ENCODE measurements at places on chromosomes 2 and 18.
A peak's percentile ranks its signal among the peaks of the same experiment; 100 is the strongest.

DNA sequence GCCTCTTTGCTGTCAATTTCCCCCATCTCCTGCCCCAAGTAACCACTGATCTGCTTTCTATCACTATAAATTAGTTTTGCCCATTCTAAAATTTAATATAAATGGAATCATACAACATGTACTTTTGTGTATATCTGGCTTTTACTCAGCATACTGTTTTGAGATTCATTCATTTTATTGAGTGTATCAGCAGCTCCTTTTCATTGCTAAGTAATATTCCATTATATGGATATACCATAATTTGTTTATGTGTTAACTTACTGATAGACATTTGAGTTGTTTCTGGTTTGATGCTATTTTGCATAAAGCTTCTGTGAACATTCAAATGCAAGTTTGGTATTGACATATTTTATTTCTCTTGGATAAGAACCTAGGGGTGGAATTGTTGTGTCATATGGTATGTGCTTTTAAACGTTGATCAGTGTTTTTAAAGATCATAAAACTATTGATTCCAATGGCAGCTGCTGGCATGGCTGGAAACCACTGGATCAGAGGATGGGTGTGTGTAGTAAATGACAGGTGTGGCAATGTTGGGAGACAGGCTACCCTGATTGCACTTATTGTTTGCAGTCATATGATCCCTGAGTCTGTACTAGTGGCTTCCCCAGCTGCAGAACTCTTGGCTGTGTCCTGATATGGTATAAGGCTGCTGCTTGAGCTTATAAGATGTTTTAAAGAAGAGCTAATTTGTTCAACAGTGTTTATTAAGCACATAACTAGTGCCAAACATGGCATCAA, 75.3 kb downstream of the CYP1B1 start:
- DNase-seq, result no peak

- no peak for DNase-seq
These were observed 206.0 kb upstream of the PARD3B start for GRCh38 chr2:204339212-204339715.

- DNase-seq, result no peak
These were observed 417.9 kb downstream of the NRXN1 start for GRCh38 chr2:50614056-50614455.

DNA sequence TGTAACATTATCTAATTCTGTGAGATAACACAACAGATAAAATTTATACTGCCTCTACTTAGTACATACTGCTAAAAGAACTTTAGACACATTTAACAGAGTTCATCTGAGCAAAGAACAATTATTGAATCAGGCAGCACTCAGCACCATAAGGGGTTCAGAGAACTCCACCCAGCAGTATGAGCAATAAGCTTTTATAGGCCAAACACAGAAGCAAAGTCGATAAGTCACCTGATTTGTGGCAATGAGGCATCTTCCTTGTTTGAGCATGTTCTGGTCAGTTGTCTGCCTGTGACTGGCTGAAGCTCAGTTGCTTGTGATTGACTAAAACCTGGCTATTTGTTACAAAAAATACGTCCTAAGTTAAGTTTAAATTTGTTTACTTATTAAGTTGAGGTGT, 746.1 kb upstream of the DDX18 start:
- DNase-seq, result no peak

DNA sequence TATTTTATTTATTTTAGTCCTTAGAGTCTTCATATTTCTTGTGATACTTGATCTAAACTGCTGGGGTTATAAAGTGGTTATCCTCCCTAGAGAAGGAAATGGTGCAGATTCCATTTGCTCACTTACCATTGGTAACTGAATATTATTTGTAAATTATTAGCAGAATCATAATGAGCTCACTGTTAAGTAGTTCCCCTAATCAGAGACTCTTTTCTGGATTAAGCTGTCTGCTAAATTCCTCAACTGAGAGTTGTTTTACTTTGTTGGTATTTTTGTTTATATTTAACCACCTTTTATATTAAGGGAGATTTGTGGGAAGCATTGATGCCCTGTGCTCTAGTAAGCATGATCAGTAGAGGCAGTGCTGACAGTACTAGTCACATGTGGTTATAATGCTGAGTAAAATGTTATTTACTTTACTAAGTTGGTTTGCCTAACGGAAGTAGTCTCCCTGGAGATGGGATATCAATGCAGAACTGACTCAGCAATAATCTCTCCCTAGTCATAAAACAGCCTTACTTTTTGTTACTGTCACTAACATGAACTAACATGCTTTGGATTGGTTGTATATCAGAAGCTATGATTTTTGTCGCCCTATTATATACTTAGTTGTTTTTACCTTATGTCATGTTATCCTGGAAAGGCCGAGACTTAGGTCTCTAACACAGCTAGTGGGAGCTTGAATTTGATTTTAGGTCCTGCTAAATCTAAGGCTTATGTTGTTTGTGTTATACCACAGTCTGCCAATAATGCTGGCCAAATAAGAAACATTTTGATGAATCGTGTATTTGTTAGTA, 166.7 kb downstream of the MCFD2 start:
- DNase-seq, result peak; percentile 15

DNA sequence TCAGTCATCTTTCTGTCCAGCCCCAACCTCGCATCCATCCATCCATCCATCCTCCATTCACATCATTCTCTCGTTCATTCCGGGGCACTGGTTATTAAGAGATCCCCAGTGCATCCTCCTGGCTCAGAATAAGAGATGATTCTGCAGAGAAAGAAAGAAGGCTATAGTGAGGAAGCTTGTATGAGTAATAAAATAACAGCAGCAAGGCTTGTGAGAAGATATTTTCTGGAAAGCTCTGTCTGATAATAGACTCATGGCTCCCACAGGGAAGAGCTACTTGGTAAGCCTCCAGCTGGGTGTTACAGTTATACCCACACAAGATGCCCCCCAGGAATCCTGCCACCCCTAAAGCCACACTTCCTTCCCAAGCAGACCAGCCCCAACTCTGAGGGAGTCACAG, 143.2 kb downstream of the MTCL1 start:
- DNase-seq, result no peak

- no peak for DNase-seq
These were observed 125.3 kb downstream of the COL4A4 start for GRCh38 chr2:227038550-227039189.

DNA sequence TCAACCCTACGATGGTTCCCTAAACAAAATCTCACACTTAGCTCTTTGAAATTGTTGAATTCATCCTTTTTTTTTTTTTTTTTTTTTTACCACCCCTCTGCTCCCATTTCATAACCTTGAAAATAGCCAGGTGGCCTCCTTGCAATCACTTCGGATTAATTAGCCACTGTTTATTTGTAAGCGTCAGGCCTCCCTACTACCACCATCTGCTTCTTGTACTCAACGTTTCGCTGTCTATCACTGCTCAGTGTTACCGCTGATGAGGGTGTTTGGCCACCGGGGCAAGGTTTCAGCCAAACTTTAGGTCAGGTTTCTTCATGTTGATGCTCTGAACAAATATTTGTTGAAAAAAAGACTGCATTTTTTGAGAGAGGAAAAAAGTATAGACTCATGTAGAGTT, 183.2 kb downstream of the EPHA4 start:
- no peak for DNase-seq

DNA sequence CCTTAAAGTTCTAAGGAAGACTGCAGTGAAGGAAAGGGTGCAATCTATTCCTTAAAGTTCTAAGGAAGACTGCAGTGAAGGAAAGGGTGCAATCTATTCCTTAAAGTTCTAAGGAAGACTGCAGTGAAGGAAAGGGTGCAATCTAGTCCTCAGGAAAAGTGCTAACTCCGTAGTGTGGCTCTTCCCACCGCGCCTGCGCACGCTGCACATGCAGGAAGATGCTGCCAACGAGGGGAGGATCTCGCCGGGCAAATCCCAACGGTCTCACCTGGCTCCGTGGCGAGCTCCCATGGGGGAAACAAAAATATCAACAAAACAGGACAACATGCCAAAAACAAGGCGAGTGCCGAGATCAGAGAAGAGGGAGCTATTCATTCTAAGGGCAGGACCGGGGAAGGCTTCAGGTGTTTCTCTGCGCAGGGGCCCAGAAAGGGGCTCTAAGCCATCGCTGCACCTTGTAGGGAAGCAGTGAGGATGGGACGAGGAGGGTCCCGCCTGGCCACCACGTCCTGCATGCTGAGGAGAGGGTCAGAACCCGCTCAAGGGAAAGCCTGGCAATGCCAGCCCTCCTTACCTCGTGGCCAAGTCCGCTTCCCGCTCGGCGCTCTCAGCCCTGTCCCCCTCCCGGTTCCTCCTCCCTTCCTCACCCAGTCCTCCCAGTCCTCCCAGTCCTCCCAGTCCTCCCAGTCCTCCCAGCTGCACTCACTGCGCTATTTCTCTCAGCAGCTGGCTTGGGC, 24.5 kb downstream of the TIMM21 start:
- DNase-seq, result no peak

- no peak for DNase-seq
These were observed 100.5 kb upstream of the LMAN1 start for GRCh38 chr18:59459369-59460071.

- DNase-seq, result peak; percentile 84
These were observed 16.7 kb downstream of the IL1F10 start for GRCh38 chr2:113084249-113085000.

DNA sequence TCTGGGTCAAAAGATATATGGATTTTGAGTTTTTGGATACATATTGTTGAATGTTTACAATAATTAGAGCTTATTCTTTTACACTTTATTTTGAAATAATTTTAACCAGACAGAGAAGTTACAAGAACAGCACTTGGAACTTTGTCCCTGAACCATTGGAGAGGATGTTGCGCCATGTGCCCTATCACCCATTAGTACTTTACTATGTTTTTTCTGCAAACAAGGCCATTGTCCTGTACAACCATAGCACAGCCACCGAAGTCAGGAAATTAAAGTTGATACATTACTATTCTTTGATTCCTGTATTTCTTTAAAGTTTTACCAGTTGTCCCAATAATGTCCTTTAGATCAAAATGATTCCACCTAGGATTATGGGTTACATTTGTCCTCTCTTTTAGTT, 188.8 kb downstream of the ACKR3 start:
- DNase-seq, result no peak

DNA sequence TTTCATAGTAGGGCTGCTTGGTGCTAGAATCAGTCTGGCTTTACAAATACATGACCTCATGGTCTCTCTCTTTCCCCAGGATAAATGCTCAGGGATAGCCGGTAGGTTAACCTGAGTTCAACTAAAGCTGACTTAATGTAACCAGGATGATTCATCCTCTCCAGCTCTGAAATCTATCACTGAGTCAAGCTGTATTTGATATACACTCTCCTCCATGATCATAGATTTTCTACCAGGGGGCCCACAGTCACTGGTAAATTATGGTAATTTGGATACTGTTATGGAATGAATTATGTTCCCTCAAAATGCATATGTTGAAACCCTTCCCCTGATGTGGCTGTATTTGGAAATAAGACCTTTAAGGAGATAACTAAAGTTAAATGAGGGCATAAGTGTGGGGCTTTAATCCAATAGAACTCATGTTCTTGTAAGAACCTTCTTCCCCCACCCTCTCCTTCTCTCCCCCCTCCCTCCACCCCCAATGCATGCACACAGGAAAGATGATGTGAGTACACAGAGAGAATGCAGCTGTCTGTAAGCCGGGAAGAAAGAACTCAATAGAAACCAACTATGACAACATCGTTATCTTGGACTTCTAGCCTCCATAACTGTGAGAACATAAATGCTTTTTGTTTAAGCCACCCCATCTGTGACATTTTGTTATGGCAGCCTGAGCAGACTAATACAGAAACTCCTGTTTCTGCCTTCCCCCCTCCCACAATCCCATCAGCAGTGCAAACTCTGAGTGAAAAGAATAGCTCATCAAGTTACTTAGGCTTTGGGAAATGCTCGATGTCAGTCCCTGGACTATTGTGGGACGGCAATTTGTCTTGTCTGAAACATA, 134.9 kb upstream of the KYNU start:
- DNase-seq, result no peak

DNA sequence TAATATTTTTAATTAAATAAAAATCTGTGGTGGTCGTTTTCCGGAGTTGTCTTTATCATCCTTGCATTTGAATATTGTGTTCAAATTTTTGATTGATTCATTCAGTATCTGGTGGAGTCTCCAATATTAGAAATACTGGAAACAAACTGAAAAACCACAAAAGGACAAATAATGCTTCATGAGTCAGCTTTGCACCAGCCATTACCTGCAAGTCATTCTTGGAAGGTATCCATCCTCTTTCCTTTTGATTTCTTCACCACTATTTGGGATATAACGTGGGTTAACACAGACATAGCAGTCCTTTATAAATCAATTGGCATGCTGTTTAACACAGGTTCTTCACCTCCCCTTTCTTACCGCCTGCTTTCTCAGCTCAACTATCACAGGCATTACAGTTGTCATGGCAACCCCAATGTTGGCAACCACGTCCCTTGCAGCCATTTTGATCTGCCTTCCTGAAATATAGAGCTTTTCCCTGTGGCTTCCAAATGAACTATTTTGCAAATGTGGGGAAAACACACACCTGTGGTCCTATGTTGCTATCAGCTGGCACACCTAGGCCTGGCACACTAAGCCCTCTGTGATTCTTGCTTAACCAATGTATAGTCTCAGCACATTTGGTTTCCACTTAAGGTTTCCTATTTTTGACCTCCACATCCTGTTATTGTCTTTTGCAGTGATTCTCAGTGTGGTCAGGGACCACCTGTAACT, 6.5 kb downstream of the CTLA4 start:
- DNase-seq, result no peak
